CD4-positive, alpha-beta T cell treated with Interleukin-6 at 100 ng/mL for 8 hours (primary cell): ENCODE measurements at places on chromosomes 12 and 14.

GRCh38 chr12:111842556-111843396 is 748 bp downstream of the MAPKAPK5 start:
- peak; percentile 7 for DNase-seq

DNA sequence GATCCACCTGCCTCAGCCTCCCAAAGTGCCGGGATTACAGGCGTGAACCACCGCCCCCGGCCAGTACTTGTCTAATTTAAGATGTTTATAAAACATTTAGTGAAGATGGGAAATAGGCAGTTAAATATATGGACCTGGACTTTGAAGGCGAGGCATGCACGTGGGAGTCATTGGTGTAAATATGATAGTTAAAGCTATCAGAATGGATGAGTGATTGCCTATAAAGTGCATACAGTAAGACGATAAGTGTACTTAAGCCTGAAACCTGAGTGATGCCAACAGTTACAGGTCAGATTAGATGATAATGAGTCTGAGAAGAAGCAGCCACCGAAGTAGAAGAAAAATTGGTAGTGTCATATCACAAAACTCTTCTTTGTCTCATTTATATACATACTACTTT is 11.5 kb downstream of the RAD51B start:
- DNase-seq = no peak

DNA sequence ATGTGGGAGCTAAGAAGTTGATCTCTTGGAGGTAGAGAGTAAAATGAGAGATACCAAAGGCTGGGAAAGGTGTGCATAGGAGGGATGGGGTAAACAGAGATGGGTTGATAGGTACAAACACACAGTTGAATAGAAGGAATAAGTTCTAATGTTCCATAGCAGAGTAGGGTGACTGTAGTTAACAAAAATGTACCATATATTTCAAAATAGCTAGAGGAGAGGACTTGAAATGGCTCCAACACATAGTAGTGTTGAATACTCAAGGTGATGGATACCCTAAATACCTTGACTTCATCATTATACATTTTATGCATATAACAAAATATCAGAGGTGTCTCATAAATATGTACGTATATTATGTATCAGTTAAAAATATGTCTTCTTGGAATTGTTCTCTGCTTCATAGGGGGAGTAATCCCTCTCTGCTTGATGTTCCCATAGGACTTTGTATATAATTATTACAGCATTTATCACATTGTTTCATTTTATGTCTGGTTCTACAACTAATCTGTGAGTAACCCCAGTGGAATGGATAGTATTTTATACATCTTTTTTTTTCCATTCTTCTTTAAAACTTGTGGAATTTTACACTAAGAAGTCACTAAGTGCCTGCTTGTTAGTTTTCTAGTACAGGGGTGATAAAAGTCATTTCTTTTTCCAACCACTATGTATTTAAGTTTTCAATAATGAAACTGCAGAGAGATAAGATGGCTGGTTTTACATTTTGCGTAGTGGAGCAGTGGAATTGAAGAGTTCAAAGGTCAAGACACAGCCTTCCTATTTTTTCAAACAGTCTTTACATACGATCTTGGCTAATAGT is 1940.0 kb upstream of the SEL1L start:
- no peak for DNase-seq

- no peak for DNase-seq
Observed at GRCh38 chr12:115160271-115161128, 476.5 kb upstream of the TBX3 start.

- DNase-seq = no peak
Observed at GRCh38 chr12:25942709-25943108, 15.8 kb upstream of the RASSF8 start.

DNA sequence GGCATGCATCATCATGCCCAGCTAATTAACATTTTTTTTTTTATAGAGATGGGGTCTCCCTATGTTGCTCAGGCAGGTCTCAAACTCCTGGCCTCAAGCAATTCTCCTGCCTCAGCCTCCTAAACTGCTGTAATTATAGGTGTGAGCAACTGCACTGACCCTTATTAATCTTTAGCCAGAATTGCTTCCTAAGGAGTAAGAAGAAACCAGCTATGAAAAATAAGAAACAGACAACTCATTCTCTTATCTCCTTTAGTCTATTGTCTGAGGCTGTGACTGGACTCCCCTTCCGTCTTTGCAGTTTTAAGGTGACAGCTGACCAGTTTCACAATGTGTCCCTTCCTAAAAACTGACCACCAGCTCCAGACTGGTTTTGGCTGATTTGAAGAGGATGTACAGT is 52.4 kb downstream of the EMP1 start:
- no peak for DNase-seq

DNA sequence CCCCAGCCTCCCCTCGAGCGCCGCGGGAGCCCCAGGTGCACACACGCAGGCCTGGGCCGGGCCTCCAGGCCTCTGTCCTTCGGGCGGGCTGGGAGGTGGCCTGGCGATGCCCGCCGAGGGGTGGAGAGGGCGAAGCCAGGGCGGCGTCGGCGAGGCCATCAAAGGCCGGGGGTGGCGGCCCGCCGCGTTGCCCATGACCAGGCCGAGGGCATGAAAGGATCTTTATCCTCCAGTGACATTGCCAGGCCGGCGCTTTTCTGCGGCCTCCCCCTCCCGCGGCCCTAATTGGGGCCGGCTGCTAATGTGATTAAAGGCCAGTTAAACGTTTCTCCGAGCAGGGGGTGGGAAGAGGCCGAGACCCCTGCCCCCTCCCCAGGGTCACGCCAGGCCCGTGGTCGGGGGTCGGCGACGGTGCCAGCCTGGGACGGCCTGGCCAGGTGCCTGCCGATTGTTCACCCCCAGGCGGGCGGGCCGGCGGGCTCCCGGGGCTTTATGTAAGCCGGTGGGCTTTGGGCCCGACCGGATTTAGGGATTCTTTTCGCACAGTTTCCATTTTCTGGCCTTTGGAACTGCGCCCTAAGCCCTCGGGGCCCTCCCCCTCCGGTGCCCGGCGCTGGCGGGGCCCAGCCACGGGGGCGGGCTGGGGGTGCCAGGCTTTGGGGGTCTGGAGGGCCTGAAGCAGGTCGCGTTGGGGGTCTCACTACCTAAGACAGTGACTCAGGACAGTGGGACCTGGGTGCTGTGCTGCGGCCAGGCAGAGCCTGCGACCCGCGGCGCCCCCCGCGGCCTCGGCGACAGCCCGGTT is 103.2 kb upstream of the DIO3 start:
- no peak for DNase-seq

GRCh38 chr14:53328841-53329240 is 175.7 kb upstream of the DDHD1 start:
- no peak for DNase-seq

DNA sequence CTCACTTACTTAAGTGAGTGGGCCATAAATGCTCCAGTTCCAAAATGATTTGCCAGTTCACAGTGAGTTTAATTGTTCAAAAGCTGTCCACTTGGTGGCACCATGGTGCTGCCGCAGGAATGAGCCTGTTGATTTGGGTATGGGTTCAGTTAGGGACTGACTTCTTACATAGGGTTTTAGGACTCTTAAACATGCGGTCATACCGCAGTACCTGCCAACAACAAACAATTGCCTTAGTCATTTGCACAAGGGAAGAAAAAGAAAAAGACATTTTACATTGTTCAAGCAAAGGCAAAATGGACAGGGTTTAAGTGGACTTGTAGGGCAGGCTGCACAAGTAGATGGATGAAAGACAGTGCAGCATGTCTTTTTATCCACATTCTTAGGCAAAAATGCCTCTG is 80.0 kb upstream of the DBX2 start:
- peak; percentile 7 for DNase-seq

- no peak for DNase-seq
Observed at GRCh38 chr12:111260732-111261131, 108.2 kb downstream of the PHETA1 start.

DNA sequence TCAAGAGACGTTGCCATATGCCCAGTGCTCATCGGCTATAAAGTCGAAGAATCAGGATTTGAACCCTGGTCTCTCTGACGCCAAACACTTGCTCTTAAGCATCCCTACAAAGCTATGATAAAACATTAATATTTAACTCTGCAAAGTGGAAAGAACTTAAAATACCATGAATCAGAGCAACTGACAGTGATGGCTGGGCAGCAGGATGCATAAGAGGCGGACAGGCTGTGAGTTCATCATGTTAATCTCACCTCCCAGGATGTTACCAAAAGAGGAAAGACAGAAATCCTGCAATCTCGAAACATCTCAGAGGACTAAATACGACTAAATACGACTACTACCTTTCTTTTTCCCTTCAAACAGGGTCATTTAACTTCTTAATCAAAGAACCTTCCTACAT is 5.8 kb downstream of the DICER1 start:
- no peak for DNase-seq

GRCh38 chr14:72863216-72864006 is 30.5 kb downstream of the DPF3 start:
- DNase-seq = no peak

DNA sequence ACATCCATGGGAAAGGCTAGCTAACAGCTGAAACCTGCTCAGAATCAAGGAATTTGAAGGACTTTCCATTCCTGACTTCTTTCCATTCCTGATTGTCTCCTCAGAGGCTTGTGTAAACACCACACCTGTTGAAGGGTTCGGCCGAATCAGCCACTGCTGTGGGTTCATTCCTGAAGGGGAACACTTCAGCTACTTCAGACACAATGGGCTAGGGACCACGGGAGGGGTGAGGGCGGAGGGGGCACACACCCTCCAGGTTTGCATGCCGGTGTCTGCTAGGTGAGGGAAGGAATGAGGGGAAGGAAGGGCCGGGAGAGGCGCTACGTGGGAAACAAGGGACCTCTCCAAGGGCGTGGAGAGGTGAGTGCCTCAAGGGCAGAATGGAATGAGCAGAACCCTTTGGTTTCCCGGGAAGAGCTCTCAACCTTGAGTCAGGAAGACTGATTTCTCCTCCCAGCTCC is 1.3 kb downstream of the GPRC5A start:
- no peak for DNase-seq

- DNase-seq = no peak
Observed at GRCh38 chr14:74507840-74508239, 14.3 kb downstream of the ISCA2 start.

DNA sequence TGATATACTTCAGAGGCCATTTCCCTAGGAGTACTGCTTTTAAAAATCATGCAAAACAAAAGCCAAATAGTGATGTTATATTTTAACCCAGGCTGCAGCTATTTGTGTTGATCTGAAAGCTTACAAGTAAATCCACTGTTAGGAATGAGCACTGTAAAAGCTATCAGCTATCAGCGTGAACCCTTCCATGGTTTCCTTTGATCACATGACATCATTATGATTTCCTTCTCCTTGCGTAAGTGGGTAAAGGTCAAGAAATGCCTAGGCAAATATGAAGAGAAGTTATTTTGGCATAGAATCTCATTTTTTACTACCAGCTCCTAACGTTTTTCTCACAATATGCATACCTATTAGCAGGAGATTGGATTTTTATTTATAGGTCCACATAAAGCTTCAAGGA is 48.6 kb upstream of the CATSPERB start:
- no peak for DNase-seq

DNA sequence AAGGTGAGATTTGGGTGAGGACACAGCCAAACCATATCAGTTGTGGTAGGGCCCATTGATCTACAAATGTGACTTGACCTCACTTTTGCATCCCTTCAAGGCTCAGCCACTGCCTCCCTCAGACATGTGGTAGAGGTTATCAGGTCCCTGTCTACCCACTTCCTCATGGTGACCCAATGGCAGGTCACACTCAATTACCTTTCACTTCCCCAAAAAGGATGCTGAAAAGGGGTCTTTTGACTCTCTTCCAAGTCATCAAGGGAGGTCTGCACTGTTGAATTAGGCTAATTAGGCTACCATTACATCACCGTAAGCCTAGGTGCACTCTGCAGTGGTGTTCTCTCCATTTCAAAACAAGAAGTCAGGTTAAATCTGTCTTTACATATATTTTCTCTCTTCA is 22.6 kb upstream of the DRAM1 start:
- no peak for DNase-seq

DNA sequence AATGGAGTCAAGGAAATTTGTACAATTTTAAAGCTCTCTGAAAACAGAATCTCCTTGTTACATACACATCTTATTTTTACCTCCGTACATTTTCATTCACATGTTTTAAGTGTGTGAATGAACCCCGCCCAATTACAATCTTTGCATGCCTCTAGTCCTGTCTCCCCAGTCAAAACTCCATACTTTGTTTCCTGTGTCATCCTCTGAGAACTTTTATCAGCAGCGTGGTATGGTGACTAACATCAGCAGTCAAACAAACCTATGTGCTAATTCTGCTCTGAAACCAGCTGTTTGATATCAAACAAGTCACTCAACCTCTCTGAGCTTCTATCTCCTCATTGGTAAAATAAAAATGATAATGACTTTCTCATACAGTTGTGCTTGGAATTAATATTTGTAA is 15.8 kb upstream of the ERGIC2 start:
- DNase-seq = no peak

GRCh38 chr12:78316136-78316535 is 485.4 kb downstream of the NAV3 start:
- DNase-seq = no peak

DNA sequence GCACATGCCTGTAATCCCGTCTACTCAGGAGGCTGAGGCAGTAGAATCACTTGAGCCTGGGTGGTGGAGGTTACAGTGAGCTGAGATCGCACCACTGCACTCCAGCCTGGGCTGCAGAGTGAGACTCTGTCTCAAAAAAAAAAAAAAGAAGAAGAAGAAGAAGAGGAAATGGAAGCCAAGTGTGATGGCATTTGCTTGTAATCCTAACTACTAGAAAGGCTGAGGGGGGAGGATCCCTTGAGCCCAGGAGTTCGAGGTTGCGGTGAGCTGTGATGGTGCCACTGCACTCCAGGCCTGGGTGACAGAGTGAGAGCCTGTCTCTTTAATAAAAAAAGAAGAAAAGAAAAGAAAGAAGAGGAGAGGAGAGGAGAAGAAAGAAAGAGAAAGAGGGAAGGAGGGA is 52.1 kb downstream of the LGMN start:
- DNase-seq = no peak

- no peak for DNase-seq
Observed at GRCh38 chr12:4483885-4484823, 38.5 kb upstream of the FGF6 start.

- no peak for DNase-seq
Observed at GRCh38 chr14:78141590-78141989, 28.6 kb upstream of the NRXN3 start.

DNA sequence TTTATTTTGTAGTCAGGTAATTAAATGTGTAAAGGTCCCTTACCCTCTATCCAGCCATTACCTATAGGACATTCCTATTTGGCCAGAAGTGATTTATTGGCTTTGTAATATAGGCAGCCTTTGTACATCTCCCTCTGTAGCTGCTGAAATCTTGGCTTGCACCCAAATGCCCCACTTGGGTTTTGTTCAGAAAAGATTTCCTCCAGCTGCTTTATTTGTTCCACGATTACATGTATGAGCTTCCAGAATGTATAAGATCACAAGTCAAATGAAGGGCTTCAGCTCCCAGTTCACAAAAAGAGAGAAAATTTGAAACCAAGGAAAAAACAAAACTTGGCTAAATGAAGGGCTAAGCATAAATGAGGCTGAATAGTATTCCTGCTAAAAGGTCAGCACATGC is 103.4 kb downstream of the EFCAB11 start:
- no peak for DNase-seq

- no peak for DNase-seq
Observed at GRCh38 chr12:92504594-92504981, 198.2 kb upstream of the PLEKHG7 start.

- no peak for DNase-seq
Observed at GRCh38 chr14:24556756-24557155, 19.3 kb downstream of the CTSG start.

GRCh38 chr14:59271734-59272133 is 83.3 kb downstream of the DAAM1 start:
- no peak for DNase-seq
